ENCODE measurements at places on chromosomes 2 and 18.

DNA sequence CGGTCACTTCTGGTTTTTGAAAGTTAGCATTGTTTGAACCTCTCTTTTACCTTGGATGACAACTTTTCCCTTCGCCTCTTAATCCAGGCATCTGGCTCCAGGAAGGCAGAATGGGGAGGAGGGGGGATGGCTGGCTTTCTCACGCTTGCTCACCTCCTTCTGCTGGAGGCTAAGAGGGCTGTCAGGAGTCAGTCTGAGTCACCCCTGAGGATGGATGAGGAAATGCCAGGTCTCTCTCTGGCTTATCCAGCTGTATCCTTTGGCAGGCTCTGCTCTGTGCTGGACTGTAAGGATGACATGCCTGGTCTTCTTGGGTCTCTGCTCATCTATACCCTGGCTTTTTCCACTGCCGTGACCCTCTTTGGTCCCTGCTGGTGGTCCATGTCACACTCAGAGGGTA is 142.9 kb upstream of the GYPC start:
- DNase-seq: no peak

- DNase-seq: no peak
These were observed 234.2 kb downstream of the TPGS2 start for GRCh38 chr18:36594621-36595020.

DNA sequence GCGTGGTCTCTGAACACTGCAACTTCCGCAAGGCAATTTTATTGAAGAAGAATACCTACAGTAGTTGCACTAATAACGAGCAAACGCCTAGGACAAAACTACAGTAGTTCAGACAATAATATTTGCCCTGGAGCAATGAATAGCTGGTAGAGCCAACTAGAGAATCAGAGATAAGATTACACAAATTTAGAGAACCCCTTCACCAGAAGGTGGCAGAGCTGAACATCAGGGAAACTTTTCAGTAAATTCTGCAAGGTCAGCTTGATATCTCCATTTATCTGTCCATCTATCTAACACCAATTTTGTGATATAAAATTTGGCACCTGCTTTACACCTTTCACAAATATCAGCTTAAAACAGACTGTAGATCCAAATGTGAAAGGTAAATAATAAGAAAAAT is 43.8 kb downstream of the CDH19 start:
- no peak for DNase-seq

GRCh38 chr2:71453404-71454220 is at the start of gene DYSF:
Gene DYSF, plus strand, starts transcription at chr2:71453561.
- DNase-seq: no peak

GRCh38 chr2:34806891-34807290 is 1207.8 kb upstream of the FAM98A start:
- DNase-seq: no peak

- no peak for DNase-seq
These were observed 250.9 kb downstream of the PRKCE start for GRCh38 chr2:45902380-45902779.

GRCh38 chr18:79299272-79299671 is 96.5 kb upstream of the NFATC1 start:
- DNase-seq: no peak

GRCh38 chr2:199228887-199229819 is 228.6 kb downstream of the SATB2 start:
- no peak for DNase-seq

DNA sequence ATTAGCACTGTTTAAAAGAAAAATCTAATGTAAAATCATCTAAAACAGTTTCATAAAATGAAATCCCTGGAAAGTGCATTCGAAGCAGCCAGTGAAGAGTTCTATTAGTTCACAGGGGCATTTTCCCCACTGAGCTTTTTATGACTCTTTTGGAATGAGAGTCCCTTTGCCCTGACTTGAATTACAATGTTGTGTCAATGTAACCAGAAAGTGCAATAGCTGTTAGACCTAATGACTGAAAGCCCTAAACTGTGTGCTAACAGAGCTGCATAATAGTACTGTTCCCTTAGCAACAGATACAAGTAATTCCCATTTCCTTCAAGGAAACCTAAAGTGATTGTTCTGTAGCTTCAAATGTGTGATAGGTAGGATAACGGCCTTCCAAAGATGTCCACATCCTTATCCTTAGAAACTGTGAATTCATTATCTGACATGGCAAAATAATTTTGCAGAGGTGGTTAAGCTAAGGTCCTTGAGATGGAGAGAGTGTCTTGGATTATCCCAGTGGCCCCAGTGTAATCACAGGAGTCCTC is 134.4 kb downstream of the L3MBTL4 start:
- no peak for DNase-seq

- DNase-seq: no peak
These were observed 198.8 kb upstream of the TCF4 start for GRCh38 chr18:55786651-55787272.

DNA sequence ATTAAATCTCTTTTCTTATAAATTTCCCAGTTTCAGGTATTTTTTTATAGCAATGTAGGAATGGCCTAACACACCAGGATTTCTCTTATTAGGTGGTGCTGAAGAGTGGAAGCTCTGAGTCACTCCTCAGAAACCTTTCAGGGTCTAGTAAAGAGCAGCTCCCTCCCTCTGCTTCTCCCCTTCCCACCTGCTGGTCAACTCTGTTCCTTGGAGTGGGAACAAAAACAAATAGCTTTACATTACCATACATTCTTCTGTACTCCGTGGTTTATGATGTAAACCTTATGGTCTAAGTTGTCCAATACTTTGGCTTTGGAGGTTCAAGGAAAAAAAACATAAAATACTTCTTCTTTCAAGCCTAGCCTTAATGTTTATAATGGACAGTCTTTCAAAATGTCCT is 2.7 kb upstream of the IL1R1 start:
- no peak for DNase-seq

DNA sequence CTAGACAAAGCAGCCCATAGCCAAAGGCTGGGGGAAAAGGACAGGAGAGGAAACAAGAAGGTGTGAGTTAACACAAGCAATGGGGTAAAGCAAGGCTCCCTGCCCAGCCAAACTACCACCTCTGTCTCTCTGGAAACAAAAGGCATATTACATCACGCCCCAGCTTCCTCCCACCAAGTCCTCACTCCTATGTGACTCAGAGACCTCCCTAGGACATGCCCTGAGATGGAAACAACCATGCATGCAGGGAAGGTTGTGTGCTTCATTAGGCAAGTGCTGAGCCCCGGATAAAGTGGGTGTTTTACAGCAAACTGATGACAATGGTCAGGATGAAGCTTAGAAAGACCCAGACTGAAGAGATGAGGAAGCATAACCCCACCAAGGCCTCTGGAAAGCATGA is 9.0 kb upstream of the ATRAID start:
- no peak for DNase-seq

DNA sequence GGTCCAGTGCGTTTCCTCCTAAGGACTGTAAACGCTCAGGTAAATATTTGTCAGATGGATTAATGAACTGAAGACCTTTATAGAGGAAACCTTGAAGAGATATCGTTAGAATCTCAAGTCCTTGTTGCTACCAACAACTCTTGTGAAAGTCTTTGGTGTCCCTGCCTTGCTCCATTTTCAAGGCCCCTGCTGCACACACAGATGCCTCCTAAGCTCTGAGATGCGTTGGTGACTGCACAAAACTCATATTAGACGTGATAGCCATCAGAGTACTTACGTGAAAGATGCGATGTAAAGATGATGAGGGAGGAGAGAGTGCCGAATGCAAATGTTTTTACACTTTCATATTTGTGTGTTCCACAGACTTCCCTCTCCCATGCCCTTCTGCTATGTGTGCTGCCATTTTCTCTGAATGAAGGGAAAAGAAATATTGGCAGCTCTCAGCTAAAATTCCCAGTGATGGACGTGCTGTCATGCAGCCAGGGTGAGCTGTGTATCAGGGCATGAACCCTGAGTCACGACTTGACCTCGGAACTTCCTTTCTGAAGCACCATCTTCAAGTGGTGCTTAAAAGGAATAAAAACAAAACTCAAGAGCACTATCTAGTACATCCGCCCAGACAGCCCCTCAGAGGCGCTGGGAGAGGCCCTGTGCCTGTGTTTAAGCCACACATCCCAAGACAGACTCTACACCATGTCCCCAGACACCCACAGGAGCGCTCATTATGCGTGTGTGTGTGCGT is 117.4 kb downstream of the FAM210A start:
- no peak for DNase-seq

GRCh38 chr2:62197925-62198633 is 2.2 kb downstream of the B3GNT2 start:
- DNase-seq: no peak

GRCh38 chr2:184004948-184005672 is 593.2 kb upstream of the ZNF804A start:
- DNase-seq: no peak

DNA sequence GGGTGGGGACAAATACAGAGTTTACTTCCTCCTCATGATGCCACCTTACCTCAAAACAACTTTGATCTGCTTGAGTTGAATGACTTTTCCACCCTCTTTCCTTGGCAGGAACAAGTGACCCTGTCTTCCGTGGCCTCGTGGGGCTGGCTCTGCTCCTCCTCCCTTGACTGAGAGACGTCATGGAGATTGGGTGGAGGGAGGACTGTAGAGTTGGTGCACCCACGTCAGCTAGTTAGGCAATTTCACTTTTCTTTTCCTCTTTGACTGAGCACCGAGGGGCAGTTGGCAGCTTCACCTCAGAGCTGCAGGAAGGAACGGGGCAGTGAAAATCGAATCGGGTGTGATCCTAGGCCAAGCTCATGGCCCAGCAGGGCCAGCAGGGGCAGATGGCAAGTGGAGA is at the start of gene SP140:
SP140 (plus strand) TSS at position 251 of the 400 bp plus-strand sequence; CDS start at position 360, 109 bp downstream.
- no peak for DNase-seq

- DNase-seq: no peak
These were observed 12.5 kb downstream of the HDLBP start for GRCh38 chr2:241302759-241303651.

DNA sequence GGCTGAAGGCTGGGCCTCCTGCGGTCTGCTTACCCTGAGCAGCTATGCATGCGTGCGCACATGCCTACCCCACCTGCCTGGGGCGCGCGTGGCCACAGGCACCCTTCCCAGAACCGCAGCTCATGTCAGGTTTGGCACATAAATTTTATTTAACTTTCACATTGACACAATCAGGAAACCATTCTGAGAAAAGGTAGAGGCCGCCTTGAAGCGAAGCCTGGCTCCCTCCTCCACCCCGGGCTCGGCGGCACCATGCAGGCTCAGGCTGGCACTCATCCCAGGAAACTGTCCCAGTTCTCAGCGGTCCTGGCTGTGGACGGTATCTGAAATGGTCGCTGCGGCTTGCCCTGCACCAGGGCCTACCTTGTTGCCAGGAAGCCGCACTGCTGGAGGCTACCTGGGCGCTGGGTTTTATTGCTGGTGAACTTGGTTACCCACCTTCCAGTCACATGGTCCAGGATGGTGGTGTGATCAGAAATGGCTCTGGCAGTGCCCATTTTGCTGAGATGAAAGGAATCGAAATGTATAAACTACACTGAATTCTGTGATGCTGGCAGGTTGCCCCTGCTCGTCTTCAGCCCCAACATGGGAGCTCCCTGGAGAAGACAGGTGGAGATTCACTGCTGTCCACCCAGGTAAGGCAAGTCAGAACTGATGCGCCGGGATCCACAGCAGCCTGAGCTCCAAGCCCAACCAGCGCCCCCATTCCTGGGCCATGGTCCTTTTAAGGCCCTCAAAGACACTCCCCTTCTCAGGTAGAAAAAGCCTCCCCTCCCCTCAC is 25.5 kb downstream of the CHST10 start:
- no peak for DNase-seq

DNA sequence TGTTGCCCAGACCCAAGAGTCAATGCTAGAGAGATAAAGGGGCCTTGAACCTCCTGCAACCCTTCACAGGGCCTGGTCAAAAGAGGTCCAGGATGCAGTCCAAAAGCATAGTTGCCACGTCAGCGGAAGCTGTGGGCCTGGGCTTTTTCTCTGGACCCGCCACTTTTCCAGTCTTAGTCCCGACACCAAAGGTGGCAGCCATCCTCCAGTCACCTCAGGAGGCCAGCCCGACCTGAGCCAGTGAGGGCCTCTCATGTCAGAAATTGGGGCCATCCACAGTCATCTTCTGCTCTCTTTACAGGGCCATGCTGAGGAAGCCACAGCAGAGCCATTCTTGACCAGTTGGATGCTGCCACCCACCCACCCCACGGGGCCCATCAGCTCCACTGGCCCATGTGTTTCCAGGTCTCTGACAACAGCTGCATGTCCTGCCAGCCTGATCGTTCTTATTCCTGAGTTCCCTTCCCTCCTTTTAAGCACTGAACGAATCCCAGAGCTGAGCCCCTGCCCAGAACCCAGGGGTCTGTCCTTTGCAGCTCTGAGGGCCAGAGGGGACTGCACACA is 34.1 kb upstream of the KLHL29 start:
- no peak for DNase-seq

- DNase-seq: no peak
These were observed 146.7 kb downstream of the TSN start for GRCh38 chr2:121902171-121902591.

DNA sequence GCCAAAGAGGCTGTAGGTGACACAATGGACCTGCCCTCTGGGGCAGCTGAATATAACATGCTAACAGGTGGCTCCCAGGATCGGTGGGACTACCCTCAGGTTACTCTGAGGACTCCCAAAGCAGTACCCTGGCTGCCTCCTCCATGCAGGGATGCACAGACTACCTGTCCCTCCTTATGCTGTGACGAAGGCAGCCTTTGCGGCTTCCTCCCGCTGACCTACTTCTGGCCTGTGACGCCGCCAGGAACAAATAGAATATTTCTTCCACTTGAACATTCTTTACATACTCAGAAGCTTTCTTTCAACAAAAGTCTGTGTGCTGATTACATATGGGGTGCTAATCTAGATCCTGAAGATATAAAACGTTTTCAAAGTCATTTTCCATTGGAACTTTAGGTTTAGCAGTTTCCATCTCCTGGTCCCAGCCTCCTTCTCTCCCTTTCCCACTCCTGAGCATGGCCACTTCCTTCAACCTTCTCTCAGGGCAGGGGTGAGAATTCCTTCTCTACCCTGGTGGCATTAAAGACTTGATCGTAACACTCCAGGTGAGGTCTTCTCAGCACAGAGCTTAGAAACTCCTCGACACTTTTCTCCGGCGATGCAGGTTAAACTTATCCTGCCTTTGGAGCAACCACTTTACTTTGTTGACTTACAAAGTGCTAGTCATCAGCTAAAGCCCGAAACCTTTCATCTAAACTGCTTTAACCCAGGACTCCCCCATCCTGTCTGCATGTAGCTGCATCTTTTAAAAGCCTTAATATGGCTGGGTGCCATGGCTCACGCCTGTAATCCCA is 58.9 kb upstream of the STK17B start:
- no peak for DNase-seq

DNA sequence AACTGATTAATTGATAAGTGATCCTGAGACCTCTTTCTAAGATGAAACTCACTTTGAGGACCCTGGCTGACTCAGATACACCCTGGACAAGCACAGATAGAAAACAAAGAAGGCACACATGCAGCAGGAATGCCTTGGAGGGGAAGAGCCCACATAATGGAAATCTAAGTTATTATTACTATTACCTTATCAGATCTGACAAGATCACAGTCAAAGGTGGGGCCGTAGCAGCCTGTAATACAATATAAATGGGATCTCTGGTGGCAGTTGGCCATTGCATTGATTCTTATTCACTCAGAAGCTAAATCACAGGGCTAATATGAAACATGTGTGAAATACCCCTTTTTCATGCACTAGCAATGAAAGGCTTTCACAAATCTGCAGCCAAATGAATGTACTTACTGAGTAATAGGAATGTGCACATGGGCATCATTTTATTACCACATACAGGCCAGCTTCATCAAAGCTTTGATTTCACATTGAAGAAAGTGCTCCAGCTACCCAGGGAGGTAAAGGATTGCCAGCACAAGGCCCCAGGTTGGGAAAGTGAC is 84.0 kb downstream of the ZBTB7C start:
- DNase-seq: no peak

- no peak for DNase-seq
These were observed 56.6 kb downstream of the THNSL2 start for GRCh38 chr2:88226754-88227153.

GRCh38 chr2:105443617-105444598 is 45.1 kb upstream of the FHL2 start:
- DNase-seq: no peak
